ENCODE measurements at places on chromosomes 7 and 10. TPM values are rescaled to one million over a fixed set of nuclear protein-coding genes. Genes with fewer than 3 reads are reported as not detected.

GRCh38 chr10:31014161-31014875 lies 17.3 kb downstream of the ZNF438 start:
- DNase-seq: no peak

DNA sequence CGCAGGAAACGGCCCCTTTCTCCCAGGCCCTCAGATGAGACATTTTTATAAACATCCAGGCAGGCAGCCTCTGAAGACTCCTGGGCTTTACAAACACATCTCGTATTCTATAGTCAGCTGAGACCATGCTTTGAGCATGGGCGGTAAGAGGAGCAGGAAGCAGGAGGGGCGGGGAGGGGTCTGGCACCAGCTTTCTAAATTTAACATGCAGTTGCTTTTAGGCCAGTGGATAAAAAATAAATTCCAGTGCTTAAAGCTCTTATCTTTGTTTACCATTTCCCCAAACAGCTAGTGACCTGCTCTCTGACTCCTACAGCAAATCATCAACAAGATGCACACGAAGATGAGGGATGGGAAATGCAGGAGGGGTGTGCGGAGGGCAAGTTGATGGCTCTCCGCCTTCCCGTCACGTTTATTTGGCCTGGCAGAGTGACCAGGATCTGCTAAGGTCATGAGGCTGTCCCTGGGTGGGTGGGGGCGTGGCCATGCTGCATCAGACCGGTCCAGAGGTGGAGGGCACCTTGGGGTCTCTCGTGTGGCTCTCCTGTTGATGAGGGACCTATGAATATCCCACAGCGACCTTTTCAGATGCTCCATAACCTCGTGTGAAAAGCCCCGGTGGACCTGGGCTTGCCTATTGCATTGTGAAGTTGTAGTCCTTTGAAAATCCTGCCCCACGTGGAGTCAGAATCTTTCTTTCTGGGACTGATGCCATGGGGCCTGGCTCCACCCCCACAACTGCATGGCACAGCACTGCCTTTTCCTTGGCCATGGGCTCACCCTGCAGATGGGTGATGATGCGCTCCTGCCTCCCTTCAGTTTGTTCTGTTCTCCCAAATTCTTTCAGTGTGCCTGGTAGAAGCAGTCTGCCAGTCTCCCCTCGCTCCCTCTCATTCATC lies 67.5 kb downstream of the PARP12 start:
- no peak for DNase-seq

The WNT16 gene
- total RNA-seq: not detected

The TLX1 gene
- total RNA-seq: not detected

GRCh38 chr7:126541406-126541805 lies 711.3 kb downstream of the GRM8 start:
- DNase-seq: no peak

DNA sequence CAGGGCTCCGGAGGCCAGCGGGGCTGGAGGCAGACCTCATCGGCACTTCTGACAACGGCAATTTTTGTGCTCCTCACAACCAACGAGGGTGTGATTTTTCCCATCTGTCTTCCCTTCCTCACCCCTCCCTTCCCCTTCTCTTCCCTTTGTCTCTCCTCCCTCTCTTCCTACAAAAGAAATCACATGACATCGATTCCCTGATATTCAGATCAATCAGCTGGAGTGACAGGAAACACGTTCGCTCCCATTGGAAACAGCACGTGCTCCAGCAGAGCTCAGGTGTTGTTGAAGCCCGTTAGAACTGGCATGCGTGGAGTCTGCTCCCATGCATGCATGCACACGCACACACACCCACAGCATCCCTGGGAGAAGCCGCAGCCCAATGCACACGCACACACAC lies 222.4 kb downstream of the PTPRN2 start:
- DNase-seq: peak; percentile 21

The CHCHD2 gene
- 200 TPM for total RNA-seq

- no peak for DNase-seq
Observed at GRCh38 chr7:74405191-74405898, 48.4 kb upstream of the GTF2IRD1 start.

GRCh38 chr7:129262324-129262723 lies 37.5 kb downstream of the AHCYL2 start:
- DNase-seq: no peak

- DNase-seq: no peak
Observed at GRCh38 chr10:107649249-107649648, 484.7 kb upstream of the SORCS1 start.

The TRUB1 gene
- 11.3 TPM for total RNA-seq

GRCh38 chr10:77390481-77390891 lies 247.1 kb downstream of the KCNMA1 start:
- DNase-seq: no peak

The KLF14 gene
- not detected for total RNA-seq

GRCh38 chr7:10536561-10536960 lies 437.1 kb upstream of the PHF14 start:
- DNase-seq: no peak

The ZNF804B gene
- total RNA-seq: not detected

GRCh38 chr10:49679480-49679893 lies at the start of gene C10orf53:
Gene C10orf53, plus strand, starts transcription at chr10:49679651. Its CDS starts 47 bp downstream, at chr10:49679698.
- no peak for DNase-seq

The RBM20 gene
- total RNA-seq: 0.41 TPM

The FAM241B gene
- total RNA-seq: 5.2 TPM

DNA sequence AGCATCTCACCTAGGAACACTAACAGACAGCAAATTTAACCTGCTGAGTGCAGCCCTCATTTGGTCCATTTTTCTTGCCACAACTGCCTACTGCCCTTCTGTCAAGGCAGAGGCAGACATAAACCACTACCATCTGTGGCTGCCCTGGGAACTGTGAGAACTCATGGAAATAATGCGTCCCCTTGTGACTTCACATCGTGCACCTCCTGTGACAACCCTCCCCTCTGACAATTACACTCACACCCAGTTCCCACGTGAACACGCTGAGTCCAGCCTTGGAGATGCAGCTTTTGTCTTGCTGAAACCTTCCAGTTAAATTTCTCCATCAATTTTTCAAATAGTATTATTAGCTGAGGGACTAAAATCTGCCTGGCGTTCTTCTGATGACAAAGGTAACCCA lies 193.1 kb upstream of the KLF14 start:
- DNase-seq: no peak

GRCh38 chr7:45624392-45624760 lies 50.2 kb downstream of the ADCY1 start:
- no peak for DNase-seq

All from upper lobe of right lung (tissue), 1 donor.